Right renal cortex interstitium (tissue), 3 donors: ENCODE measurements at places on chromosomes 11 and 22. TPM values are rescaled to one million over a fixed set of nuclear protein-coding genes. Genes with fewer than 3 reads are reported as not detected.

Gene C11orf97
- polyA plus RNA-seq, result 0.25 TPM

Gene CCDC88B
- 1.7 TPM for polyA plus RNA-seq

DNA sequence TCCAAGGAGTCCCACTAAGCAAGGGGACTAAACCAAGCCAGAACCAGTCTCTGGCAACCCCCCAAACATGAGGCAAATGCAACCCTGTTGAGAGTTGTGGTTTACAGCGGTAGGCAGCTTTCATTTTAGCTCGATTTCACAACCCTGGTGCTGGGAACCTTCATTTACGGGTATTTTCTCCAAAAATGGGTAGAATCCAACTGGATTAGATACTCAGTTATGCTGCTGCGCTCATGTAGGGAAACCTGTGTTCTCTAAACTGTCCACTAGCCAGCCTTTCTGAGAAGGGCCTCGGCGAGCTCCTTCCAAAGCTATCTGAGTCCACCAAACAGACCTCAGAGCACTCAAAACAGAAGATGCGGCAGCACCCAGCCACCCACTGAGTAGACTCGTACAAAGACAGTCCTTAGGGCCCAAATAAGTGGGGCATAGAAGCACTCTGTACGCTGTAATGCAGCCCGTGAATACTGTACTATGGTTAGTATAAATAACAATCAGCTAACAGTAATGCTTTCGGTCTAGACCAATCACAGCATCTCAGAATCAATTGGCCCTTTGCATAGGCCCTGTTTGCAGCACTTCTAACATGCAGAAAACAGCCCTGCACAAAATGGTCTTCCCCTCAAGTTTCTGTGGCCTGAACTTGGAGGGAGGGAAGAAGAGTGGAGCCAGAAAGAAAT lies 104.7 kb downstream of the ETS1 start:
- no peak for DNase-seq

- DNase-seq, result no peak
These were observed 75.4 kb downstream of the MAML2 start for GRCh38 chr11:96267496-96268032.

- no peak for DNase-seq
These were observed 582.2 kb downstream of the DLG2 start for GRCh38 chr11:85044911-85045310.

DNA sequence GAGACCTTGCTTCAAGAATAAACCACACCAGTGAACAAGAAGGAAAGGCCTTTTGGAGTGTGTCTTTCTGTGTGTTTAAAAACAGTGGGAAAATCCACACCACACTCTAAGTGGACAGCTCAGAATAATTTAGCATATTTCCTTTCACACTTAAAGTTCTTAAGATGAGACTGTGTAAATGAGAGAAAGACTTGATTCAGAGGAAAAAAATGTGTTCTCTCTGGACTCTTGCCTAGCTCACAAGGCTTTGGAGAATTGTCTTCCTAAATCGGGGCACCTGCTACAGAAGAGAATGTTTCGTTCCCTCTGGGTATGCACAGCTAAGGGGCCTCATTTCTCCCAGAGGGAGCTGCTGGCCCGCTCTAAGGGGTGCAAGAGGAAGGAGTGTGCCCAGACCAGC lies 28.4 kb upstream of the CRTAM start:
- no peak for DNase-seq

DNA sequence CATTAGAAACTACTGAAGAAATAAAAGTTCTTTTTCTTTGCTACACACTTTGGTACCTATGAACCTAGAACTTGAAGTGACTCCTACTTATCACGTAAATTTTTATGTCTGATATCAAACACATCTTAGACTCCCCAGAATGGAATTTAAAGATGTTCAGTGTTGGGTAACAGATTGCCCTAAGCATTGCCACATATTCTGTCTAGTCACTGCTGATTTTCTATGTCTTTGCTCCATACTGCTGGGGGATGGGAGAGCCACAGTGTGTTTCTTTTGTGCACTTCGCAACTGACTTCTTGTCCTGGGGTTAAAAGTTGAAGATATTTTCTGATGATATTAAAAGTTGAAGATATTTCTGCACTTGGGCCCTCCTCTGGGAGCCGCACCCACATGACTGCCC lies 19.4 kb upstream of the MYO18B start:
- no peak for DNase-seq

GRCh38 chr11:57527056-57527631 lies 3.4 kb downstream of the TIMM10 start:
- DNase-seq, result no peak

DNA sequence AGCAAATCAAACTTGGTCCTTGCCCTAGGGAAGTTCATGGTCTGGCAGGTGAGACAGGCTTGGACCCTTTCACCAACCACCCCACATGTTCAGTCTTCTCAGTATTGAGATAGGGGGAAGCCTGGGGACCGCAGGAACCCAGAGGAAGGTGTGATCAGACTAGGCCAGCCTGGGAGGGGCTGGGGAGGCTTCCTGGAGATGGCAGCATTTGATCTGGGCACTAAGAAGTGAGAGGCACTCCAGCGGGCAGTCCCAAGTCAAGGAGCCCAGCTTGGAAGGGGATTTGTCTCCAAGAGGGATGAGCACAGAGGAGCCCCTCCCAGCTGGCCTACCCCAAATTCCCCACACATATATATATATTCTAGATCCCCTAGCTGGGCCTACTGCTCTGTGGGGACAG lies 5.4 kb downstream of the LRRC32 start:
- no peak for DNase-seq

- DNase-seq, result no peak
These were observed 46.3 kb upstream of the ANO1 start for GRCh38 chr11:70031631-70032469.

Gene USP28
- 48.2 TPM for polyA plus RNA-seq

DNA sequence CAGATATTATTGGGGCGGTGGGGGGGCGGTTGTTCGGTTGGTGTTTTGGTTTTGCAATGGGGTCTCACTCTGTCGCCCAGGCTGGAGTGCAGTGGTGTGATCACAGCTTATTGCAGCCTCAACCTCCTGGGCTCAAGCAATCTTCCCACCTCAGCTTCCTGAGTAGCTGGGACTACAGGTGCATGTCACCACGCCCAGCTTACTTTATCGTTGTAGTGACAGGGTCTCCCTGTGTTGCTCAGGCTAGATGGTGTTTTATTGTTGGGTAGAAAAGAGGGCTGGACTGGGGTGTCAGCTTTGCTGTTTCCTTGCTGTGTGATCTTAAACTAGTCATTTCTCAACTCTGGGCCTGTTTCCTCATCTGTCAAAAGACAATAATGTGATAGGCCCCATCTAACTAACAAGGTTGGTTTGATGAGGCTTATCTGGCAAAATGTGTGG lies 17.5 kb upstream of the MYH9 start:
- no peak for DNase-seq
